ENCODE measurements at places on chromosomes 1 and 21. TPM values are rescaled to one million over a fixed set of nuclear protein-coding genes. Genes with fewer than 3 reads are reported as not detected.

SNX27 gene
- total RNA-seq: 33.5 TPM

PYCR2 gene
- total RNA-seq: 68.6 TPM

SYNC gene
- total RNA-seq: 18.2 TPM

SLC26A9 gene
- total RNA-seq: 9.8 TPM

CHIT1 gene
- total RNA-seq: not detected

F5 gene
- total RNA-seq: 0.97 TPM

MXRA8 gene
- total RNA-seq: 30.5 TPM

MEX3A gene
- total RNA-seq: 0.24 TPM

SLC27A3 gene
- 9.8 TPM for total RNA-seq

OR6K3 gene
- total RNA-seq: not detected

CRYAA gene
- not detected for total RNA-seq

S100A8 gene
- 71.3 TPM for total RNA-seq

DNA sequence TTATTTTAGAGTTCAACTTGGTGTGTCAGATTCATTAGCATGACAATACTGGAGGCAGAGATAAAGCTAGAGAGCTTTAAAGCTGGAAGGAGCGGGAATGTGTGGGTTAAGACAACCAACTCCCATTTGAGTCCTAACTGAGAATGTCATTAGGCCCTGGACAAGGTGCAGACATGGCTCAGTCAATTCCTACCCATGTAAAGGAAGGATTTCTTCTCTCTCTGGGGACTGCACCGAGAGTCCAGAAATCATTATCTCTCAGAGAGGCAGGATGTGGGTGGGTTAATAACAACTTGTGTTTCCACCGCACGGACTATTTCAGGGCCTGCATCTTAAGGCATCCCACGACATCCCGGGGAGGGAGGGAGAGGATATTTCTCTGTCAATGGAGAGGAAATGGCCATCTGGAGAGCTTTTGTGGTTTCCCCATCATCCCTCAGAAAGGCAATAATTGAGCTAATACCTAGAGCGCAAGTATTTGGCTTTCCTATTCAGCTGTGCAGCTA, 46.7 kb upstream of the SARS1 start:
- no peak for DNase-seq

GRCh38 chr1:204863024-204863423, 7.6 kb upstream of the NFASC start:
- peak; percentile 46 for DNase-seq

DNA sequence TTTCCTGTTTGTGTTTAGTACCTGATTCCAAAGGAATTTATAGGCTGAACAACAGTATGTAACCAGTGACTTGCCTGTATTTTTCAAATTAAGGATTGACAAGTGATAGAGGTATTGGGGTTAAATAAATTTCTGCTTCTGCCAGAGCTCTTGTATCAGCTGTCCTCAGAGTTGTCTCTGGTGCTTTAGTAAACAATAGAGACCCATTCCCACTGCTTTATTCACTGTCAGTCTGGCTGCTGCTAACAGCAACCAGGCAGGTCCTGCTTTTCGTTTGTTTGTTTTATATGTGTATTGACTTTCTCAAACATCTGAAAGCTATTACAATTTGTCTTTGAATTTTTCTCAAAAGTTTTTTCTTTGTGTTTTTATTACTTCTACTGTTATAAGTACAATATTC, 76.1 kb downstream of the OLFM3 start:
- no peak for DNase-seq

DNA sequence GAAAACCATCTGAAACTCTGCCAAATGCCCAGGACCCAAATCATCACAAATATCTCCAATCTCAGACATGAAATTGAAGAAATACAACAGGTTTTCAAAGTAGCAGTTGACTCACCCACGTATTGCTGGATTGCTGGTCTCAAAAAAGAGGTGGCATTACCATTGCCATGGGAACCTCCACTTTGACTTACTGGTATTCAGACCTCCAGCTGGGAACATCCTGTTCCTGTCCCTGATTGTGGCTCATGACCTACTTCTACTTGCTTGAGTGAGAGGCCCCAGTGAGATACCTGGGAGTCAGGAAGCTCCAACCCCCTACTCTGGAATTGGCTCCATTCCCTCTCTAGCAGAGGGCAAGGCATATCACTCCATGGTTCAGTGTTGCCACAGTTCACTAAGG, 64.6 kb downstream of the NMNAT2 start:
- no peak for DNase-seq

DNA sequence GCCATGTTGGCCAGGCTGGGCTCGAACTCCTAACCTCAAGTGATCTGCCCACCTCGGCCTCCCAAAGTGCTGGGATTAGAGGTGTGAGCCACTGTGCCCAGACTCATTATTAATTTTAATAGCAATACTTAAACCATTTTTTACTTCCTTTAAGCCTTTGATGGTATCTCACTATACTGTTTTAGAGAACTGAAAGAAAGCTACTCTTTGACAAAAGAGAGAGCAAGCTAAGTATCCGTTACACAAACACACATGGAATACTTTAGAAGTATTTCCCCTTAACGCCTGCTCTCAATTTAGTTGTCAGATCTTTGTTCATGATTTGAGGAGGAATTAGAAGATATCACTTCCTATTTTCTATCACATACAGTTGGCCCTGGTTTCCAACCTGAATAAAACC, 189.4 kb downstream of the COP1 start:
- DNase-seq: no peak

DNA sequence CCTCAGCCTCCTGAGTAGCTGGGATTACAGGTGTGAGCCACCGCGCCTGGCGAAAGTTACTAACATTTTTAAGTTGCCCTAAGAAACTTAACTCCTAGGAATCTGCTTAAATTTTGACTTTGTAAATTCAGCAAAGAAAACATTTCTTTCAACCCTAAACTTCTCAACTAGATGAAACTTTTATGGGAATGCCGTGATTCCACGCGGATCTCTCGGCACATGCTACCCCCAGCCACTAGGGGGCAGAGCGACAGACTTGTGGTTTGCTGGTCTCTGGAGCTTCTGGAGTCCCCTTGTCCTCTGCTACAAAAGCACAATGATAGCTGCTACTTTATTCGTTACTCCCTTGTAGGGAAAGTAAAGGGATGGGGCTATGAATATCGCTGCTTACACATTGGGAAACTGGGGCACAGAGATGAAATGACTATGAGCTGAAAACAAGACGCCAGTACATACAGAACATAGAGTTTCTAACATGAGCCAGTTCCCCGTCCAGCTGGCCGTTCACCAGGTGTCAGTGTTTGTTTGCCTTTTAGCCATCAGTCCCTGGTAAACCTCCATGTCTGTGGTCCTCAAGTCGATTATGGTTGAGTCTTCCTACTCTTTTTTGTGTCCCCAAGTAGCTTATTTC, 114.7 kb downstream of the PBX1 start:
- DNase-seq: no peak

DNA sequence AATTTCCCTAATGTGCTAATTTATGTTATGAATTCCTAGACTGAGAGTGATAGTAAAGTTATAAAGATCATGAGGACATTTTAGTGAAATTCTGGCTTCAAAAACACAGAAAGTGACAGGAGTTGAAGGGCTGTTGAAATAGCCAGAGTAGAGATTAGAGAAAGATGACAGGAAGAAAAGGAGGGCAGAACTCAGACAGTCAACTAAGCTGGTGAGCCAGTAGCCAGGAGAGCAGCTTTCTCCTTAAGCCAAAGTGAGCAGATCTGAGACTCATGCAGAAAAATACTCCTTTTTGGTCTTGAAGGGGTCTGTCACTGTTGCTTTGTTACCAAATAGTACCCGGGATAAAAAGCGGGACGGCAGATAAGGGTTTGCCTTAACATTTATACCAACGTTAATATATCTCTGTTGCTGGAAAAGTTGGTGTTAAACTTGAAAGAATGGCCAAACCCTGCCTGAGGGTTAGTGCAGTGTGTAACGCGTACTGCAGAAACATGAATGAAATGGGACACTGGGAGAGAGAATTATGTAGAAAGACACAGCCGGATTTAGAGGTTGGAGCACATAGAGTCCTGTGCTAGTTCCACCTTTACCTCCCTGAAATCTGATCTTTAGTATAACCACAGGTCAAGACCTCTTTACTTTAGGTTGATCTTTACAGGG, 12.8 kb downstream of the AHCYL1 start:
- DNase-seq: no peak

GRCh38 chr21:41564871-41565274, 56.9 kb upstream of the TMPRSS2 start:
- DNase-seq: no peak

DNA sequence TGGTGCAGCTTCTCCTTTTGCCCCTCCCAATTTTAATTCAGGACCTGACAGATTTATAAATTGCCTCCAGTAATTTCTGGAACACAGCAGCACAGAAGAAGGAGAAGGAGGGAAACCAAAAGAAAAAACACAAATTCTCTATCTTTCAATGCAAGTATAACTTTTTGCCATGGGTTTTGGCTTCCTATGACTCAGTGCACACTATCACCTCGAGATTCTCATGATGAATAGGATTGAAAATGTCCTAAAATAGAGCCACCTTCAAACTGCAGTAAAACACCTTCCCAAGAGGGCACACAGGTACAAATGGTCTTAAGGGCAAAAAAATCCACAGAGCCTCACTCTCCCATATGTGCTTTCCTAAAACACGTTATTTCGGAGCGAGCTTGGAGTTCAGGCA, 113.6 kb downstream of the HLCS start:
- DNase-seq: no peak

GRCh38 chr1:201888282-201889089, at the start of gene SHISA4:
TSS of gene SHISA4 (plus strand) at chr1:201888898. CDS start at chr1:201888995, 97 bp downstream.
- DNase-seq: peak; percentile 92

- DNase-seq: peak; percentile 80
Measured at GRCh38 chr1:9455487-9456234, 83.6 kb upstream of the SLC25A33 start.

DNA sequence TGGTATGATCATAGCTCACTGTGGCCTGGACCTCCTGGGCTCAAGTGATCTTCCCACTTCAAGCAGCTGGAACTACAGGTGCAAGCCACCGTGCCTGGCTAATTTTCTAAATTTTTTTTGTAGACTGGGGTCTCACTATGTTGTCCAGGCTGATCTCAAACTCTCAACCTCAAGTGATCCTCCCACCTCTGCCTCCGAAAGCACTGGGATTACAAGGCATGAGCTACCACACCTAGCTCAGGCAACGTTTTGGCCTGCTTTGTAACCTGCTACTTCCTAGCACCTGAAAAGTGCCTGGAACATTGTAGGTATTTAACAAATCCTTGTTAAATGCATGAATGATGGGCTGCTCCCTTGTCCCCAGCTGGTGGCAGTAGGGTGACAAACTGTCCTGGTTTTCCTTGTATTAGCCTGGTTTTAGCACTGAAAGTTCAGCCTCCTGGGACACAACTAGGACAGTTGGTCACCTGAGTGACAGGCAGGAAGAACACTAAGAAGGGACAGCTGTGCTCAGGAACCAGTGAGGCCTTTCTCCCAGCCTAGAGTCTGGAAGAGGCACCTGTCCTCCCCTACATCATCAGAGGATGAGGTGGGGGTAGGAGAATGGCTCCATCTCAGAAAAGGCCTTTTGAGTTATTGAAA, 88.5 kb upstream of the CD34 start:
- peak; percentile 24 for DNase-seq

DNA sequence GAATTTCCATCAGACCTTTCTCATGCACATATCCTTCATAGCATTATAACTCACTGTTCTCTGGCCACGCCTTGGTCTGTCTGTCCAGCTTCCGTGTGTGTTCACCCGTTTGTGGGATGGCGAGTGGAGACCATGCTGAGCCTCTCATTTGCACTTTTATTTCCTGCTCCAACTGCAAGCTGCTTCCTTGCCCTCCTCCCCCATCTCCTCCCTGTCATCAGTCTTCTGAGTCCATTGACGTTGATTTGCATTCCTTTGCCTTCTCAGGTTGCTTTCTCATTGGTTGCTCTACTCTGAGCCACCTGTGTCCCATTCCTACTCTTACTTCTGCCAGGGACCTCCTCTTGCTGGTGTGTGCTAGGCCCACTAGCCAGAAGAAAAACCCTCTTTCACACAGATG, 146.4 kb downstream of the NOS1AP start:
- DNase-seq: no peak
